ENCODE measurements at places on chromosomes 1 and 21. TPM values are rescaled to one million over a fixed set of nuclear protein-coding genes. Genes with fewer than 3 reads are reported as not detected.

GRCh38 chr1:43352881-43353280 is 5.9 kb upstream of the CDC20 start:
- no peak for DNase-seq

- no peak for DNase-seq
Observed at GRCh38 chr1:192565946-192566345, 9.6 kb upstream of the RGS1 start.

- no peak for DNase-seq
Observed at GRCh38 chr1:89972024-89972423, 22.9 kb upstream of the ZNF326 start.

- peak; percentile 99 for DNase-seq
Observed at GRCh38 chr1:11735854-11736745, at the start of gene AGTRAP. TSS of gene AGTRAP (plus strand) at chr1:11736136. CDS start at chr1:11736209, 73 bp downstream.

- DNase-seq: no peak
Observed at GRCh38 chr1:200905411-200906052, 10.8 kb downstream of the INAVA start.

GRCh38 chr21:23574932-23575331 is 2032.3 kb downstream of the MRPL39 start:
- no peak for DNase-seq

- no peak for DNase-seq
Observed at GRCh38 chr1:169086603-169087455, 19.7 kb upstream of the ATP1B1 start.

The OR10Z1 gene
- not detected for total RNA-seq

The GNG12 gene
- total RNA-seq: 128 TPM

Data from mesenteric fat pad (tissue), 1 donor.